GM23338 (cell line): ENCODE measurements at places on chromosomes 3 and 15. TPM values are rescaled to one million over a fixed set of nuclear protein-coding genes. Genes with fewer than 3 reads are reported as not detected.
A peak's percentile ranks its signal among the peaks of the same experiment; 100 is the strongest.

- H3K27me3 ChIP-seq: no peaks in the 10 kb centered on the region
- H3K36me3 ChIP-seq: no peaks in the 10 kb centered on the region
These were observed 264.9 kb downstream of the MEX3B start for GRCh38 chr15:81780966-81781365.

The OR5K2 gene
- total RNA-seq: not detected in 2 replicates

- no peak for DNase-seq
- H3K4me1 ChIP-seq: no peaks in the 10 kb centered on the region
- no peak overlapping the region for H3K27ac ChIP-seq
These were observed 1351.5 kb downstream of the ZPLD1 start for GRCh38 chr3:103786296-103786695.

DNA sequence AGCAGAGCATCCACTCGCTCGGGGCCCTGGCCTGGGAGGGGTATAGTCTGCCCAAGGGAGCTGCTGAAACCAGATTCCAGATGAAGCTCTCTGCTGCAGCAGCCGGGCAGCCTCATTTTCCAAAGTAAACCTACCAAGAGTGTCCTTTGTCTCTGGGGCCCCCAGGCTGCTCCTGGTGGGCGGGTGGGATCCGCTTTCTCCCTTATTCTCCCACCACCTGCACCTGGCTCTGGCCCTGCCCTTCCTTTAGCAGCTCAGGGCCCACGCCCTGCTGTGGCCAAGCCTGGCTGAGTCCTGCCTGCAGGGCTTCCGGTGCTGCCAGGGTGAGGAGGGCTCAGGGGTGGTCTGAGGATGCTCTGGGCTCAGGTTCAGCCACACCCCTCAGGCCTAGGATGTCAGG, 13.0 kb downstream of the SCN5A start:
- H3K4me1 ChIP-seq: peaks cover 31% of the 10 kb centered on the region
- no peak overlapping the region for H3K27ac ChIP-seq
- H3K36me3 ChIP-seq: no peaks in the 10 kb centered on the region
- peak; percentile 20 for DNase-seq

The UPK1B gene
- 0.66 TPM in 1 of 2 replicates, not detected in the other for total RNA-seq

The CYP1A1 gene
- 0.50 and 1.4 TPM in 2 replicates for total RNA-seq

- H3K27ac ChIP-seq: 0 out of 2 replicates have a peak overlapping the region, but pooled peaks have one; percentile 6
- no peaks in the 10 kb centered on the region for H3K36me3 ChIP-seq
- no peak for DNase-seq
- peaks cover 24% of the 10 kb centered on the region for H3K4me1 ChIP-seq
- H3K27me3 ChIP-seq: no peaks in the 10 kb centered on the region
These were observed 7.0 kb downstream of the RTP3 start for GRCh38 chr3:46504789-46505188.

The KLHL18 gene
- total RNA-seq: 16.8 and 18.1 TPM in 2 replicates

The SLCO2A1 gene
- total RNA-seq: 0.31 and 1.6 TPM in 2 replicates

- no peaks in the 10 kb centered on the region for H3K36me3 ChIP-seq
These were observed 95.8 kb downstream of the FNDC3B start for GRCh38 chr3:172135185-172135584.

DNA sequence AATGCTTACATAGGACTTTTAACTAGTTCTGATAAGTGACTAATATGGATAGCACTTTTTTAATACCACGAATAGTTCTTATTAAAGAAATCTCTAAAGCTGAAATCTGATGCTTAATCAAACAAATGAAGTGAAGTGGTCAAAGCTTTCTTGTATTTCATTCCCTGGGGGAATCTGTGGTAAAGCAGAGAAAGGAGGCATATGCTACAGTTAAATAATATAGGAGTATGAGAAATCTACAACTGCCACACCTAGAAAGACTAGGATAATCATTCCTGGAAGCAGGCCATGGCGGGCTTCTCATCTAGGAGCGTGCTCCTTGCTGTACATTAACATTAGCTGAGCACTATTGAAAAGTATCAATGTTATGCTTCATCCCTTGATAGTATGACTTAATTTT, 835.7 kb downstream of the OTOL1 start:
- no peak overlapping the region for H3K27ac ChIP-seq
- DNase-seq: no peak
- H3K4me1 ChIP-seq: no peaks in the 10 kb centered on the region
- no peak overlapping the region for H3K4me3 ChIP-seq
- H3K36me3 ChIP-seq: peaks cover 6% of the 10 kb centered on the region; the same call in 1 of the 2 replicates

The NPAP1 gene
- 0.24 and 0.47 TPM in 2 replicates for total RNA-seq

The TUBGCP4 gene
- total RNA-seq: 11.4 and 18.0 TPM in 2 replicates

The CPEB1 gene
- 7.0 and 9.4 TPM in 2 replicates for total RNA-seq

The MYL3 gene
- total RNA-seq: not detected in 2 replicates

- H3K4me3 ChIP-seq: no peak overlapping the region
- no peaks in the 10 kb centered on the region for H3K27me3 ChIP-seq
- H3K36me3 ChIP-seq: no peaks in the 10 kb centered on the region
These were observed 357.0 kb downstream of the TIGIT start for GRCh38 chr3:114650808-114651207.

GRCh38 chr3:121951291-121951919, 57.2 kb downstream of the SLC15A2 start:
- no peak for DNase-seq
- no peak overlapping the region for H3K27ac ChIP-seq
- H3K4me1 ChIP-seq: peaks cover 6% of the 10 kb centered on the region; the same call in 1 of the 2 replicates

- H3K27ac ChIP-seq: no peak overlapping the region
- no peak for DNase-seq
- peaks cover 22% of the 10 kb centered on the region for H3K4me1 ChIP-seq
- H3K36me3 ChIP-seq: no peaks in the 10 kb centered on the region
- H3K27me3 ChIP-seq: no peaks in the 10 kb centered on the region; the same call in 1 of the 2 replicates
These were observed 3.0 kb downstream of the CFAP20DC start for GRCh38 chr3:59046839-59047238.

DNA sequence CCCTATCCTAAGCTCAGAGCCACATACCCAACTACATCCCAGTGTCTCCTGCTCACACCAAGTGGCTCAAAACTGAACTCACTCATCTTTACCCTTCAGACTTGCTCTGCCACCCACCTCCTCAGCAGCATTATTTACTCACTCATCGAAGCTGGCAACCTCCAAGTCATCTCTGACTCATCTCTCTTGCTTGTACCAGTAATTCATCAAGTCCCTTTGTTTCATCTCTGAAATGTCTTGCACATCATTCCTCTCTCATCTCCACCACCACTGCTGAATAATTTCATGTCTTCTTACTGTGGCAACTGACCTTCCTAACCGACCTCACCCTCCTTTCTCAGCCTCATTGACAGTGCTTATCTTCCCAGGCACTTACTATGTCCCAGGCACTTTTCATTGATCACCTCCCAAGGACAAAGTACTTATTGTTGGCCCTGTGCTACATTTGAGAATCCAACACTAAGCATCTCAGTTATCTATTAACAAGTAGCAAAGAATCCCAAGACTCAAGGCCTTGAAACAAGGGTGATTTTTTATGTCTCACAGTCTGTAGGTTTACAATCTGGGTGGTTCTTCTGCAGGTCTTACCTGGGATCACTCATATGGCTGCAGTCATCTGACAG, 82.0 kb downstream of the MRPL46 start:
- H3K4me1 ChIP-seq: no peaks in the 10 kb centered on the region
- DNase-seq: no peak
- no peaks in the 10 kb centered on the region for H3K27me3 ChIP-seq

The DPPA2 gene
- 9.3 and 14.3 TPM in 2 replicates for total RNA-seq

GRCh38 chr3:95923496-95924210, 890.7 kb upstream of the EPHA6 start:
- no peaks in the 10 kb centered on the region for H3K27me3 ChIP-seq
- H3K4me1 ChIP-seq: peaks cover 19% of the 10 kb centered on the region

DNA sequence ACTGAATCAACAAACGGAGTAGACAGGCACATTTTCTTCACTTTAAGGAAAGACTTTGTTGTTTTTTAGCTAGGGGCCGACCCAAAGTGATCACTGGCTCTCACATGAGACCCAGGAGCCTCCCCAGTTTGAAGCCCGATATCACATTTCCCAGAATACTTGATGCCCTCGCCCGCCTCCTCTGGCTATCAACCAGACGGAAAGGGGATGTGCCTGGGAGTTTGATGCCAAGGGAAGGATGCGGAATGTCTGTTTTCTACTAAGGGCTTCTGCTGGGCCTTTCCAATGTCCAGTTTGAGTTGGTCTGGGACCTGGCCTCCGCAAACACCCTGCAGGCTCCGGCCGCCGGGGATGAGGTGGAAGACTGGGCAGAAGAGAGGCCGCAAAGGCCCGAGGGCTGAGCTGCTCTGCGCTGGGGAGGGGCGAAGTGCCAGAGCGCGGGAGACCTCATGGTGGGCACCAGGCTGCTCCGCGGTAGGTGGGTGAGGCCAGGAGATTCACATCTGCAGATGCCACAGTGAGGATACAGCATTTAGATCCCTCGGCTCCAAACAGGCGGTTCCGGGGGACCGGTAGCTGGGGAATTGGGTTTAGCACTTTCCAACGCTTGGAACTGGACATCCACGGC, 491 bp upstream of the ZNF774 start:
- no peaks in the 10 kb centered on the region for H3K27me3 ChIP-seq
- no peak overlapping the region for H3K27ac ChIP-seq
- H3K4me3 ChIP-seq: peak overlapping the region; percentile 74

GRCh38 chr15:32998979-32999672, 195.4 kb downstream of the FMN1 start:
- no peak overlapping the region for H3K27ac ChIP-seq
- DNase-seq: no peak
- no peaks in the 10 kb centered on the region for H3K27me3 ChIP-seq
- no peaks in the 10 kb centered on the region for H3K4me1 ChIP-seq
- H3K36me3 ChIP-seq: no peaks in the 10 kb centered on the region

DNA sequence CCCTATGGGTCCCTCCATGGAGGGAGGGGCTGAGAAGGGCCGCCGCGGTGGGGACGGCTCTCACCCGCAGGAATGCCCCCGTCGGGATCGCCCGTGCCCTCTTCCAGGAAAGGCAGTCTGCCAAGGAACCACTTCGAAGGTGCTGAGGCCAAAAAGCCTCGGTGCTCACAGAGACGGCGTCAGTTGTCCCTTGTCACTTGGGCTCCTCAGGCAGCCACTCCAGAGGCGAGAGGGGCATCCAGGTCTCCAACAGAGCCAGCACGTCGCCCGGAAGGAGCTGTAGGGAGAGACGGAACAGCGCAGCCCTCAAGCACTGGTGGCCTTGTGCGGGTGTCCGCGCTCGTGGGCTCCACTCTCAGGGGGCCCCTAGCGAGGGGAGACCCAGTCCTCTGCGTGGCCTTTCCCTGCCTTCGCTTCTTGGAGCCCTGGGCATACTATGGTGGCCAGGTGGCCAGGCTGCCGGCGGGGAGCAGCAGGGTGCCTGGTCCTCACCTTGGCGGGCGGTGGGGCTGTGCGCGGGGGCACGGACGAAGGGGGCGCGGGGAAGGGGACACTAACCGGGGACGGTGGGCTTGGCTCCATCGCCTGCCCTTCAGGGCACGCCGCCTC, 994 bp downstream of the MESP1 start:
- no peak overlapping the region for H3K27ac ChIP-seq
- DNase-seq: no peak
- H3K27me3 ChIP-seq: peaks cover 85% of the 10 kb centered on the region
- H3K4me1 ChIP-seq: peaks cover 31% of the 10 kb centered on the region
- H3K36me3 ChIP-seq: no peaks in the 10 kb centered on the region; the same call in 1 of the 2 replicates

The MYLK gene
- total RNA-seq: 16.2 and 17.9 TPM in 2 replicates

The CLEC3B gene
- total RNA-seq: not detected in 2 replicates
